H7 (cell line): ENCODE measurements at places on chromosomes 2 and 18.
A peak's percentile ranks its signal among the peaks of the same experiment; 100 is the strongest.

- DNase-seq: no peak
Observed at GRCh38 chr2:62596061-62596921, 90.3 kb upstream of the TMEM17 start.

DNA sequence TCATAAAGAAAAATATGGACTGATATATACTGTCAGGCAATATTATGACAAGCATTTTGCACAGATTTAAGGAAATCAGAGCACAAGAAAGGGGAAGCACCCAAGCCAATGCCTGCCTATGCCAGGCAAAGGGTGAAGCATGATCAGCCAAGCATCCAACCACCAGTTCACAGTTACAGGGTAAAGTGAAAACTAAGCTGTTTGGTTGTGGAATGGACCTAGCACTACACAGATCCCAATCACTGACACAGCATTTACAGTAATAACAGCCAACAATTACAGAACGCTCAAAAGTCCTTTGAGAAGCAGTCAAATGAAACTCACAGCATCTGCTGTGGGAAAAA is 90.3 kb downstream of the SP3 start:
- no peak for DNase-seq

- DNase-seq: no peak
Observed at GRCh38 chr2:102032368-102033030, 40.7 kb downstream of the IL1R2 start.

DNA sequence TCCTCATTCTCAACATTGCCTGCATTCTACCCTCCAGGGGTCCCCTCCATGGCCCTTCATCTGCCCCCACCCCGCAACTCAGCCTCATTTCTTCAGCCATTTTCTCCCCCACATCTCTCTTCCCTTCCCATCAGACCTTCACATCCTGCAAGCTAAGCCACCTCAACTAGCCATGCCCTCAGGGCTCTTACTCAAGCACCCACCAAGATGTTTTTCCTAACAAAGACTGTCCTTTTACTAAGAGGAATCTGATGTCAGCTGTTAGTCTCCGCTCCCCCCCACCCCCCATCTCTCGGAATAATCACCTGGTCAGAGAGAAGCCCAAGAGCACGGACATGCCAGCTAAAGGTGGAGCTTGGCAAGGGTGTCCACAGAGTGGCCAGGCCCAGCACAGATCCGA is 4.7 kb upstream of the CAPN10 start:
- no peak for DNase-seq

GRCh38 chr2:69830045-69830905 is 815 bp downstream of the GMCL1 start:
- DNase-seq: peak; percentile 59

- DNase-seq: no peak
Observed at GRCh38 chr2:1673160-1673944, 71.0 kb downstream of the PXDN start.

DNA sequence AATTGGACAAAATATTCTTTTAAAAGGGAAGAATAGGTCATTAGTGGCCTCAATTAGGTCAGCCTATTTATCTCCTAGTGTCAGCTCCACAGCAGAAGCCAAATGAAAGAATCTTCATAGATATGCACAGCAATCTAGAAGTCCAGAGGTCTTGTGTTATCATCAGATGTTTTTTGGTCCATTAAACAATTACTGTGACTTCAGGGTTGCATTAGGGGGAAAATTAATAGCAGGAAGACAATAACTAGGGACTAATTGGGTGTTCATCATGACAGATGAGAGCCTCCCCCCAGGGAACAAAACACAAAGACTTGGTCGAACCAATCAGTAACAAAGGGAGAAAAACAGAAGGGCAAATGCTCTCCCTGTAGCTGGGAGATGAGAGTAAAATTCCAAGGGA is 264.7 kb downstream of the PTH2R start:
- DNase-seq: no peak

- DNase-seq: no peak
Observed at GRCh38 chr2:179875864-179876263, 14.5 kb upstream of the ZNF385B start.

- DNase-seq: no peak
Observed at GRCh38 chr2:143730155-143730952, 601.1 kb downstream of the ARHGAP15 start.
